Stimulated activated CD8-positive, alpha-beta memory T cell treated with anti-CD3 and anti-CD28 coated beads, Interleukin-4, amount 100 ng/mL, for 4 hours (primary cell): ENCODE measurements at places on chromosomes 5 and 9.

DNA sequence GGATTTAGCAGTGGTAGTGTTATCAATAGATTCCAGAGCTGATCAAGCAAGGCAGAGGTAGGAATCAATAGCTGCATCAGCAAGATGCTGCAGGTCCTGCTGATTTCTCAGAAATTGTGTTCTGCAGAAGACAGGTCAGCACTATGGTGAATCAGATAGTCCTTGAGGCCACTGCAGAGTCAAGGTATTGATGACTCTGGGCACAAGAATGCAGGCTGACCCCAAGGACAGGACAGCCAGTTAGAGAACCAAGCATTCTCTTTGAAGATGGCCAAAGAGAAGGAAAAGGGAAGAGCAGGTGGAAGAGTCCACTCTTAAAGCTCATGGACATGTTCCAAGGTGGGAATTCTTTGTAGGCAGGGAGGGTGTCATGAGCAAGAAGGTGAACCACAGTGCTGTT, 28.0 kb downstream of the PRUNE2 start:
- DNase-seq = no peak

GRCh38 chr5:181151146-181151545, 3.8 kb downstream of the OR2V2 start:
- no peak for DNase-seq

DNA sequence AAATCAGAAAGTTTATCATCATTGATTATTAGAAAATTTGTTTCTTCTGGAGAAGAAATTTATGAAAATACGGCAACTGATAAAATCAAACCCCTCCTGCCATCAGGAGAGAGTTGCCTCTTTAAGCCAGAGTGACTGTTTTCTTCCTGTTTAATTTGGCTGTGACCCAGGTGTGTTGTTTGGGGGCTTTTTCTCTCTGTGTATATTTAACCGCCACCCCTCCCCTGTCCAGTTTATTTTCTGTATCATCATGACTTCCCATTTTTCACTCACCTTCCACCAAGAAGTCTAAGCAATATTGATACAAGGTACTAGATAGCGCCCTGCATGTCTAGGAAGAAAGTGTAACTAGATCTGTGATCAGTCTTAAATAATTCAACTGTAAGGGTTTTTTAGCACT, 50.1 kb downstream of the FAM78A start:
- DNase-seq = no peak

DNA sequence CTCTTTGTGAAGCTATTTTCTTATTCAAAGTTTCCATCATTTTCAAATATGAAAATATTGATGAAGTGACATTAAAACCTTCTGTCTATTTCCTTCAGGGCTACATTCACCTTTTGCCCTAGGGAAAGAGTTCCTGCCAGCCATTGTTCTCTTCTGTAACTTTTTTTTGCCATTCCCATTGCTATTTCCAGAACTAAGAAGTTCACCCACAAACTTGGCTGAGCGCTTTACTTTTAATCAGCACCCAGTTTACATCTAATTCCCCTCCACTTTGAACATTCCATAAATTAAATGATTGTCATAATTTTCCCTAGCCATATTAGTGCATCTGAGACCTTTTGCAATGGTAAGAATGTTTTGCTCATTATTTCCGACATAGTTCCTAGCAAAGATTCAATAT, 4.4 kb downstream of the IL33 start:
- no peak for DNase-seq
